Hippocampal formation (tissue), 2 donors: ENCODE measurements at places on chromosomes 7 and 10.

DNA sequence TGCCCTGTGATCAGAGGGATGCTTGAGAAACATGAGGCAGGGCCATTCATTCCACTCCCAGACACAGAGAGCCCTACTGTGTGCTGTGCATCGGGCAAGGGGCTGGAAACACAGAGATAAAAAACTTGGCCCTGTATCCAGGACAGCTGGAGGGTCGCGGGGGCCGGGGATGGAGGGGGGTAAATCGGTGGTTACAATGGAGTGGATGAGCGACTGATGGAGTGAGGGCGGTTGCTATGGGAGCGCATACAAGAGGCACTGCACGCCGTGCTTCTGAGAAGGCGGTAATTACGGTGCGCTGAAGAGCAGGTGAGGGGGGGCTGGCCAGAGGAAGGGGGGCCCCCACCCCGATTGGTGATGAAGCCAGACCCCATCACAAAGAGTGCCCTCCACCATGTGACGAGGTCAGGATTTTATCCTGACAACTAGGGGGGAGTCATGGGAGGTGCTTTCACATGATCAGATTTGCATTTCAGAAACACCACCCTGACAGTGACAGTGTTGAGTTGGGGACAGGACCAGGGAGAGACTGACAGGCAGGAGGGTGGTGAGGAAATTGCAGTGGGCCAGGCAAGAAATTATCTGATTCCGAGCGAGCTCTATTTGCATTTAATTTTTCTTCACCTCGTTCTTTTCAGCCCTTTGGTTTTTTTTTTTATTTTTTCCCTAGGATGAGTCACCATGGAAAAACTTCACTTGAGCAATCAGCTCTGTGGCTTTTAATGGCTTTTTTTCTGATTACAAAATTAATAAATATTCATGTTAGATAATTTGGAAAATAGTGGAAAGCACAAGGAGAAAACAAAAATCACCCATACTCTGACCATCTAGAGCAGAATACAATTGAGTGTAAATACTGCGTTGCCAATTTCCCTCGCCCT is 7.8 kb downstream of the CPA5 start:
- DNase-seq: no peak

GRCh38 chr7:16563281-16564022 is 36.8 kb downstream of the LRRC72 start:
- DNase-seq: no peak

- DNase-seq: peak; percentile 39
These were observed 42.8 kb upstream of the MKLN1 start for GRCh38 chr7:131284702-131285419.

- DNase-seq: no peak
These were observed 594 bp upstream of the RP9 start for GRCh38 chr7:33109758-33110238.

GRCh38 chr7:128271471-128271941 is 30.4 kb downstream of the LEP start:
- no peak for DNase-seq

GRCh38 chr10:132374612-132375011 is 22.4 kb upstream of the PWWP2B start:
- DNase-seq: no peak

GRCh38 chr7:106418526-106418925 is 133.7 kb upstream of the NAMPT start:
- no peak for DNase-seq

DNA sequence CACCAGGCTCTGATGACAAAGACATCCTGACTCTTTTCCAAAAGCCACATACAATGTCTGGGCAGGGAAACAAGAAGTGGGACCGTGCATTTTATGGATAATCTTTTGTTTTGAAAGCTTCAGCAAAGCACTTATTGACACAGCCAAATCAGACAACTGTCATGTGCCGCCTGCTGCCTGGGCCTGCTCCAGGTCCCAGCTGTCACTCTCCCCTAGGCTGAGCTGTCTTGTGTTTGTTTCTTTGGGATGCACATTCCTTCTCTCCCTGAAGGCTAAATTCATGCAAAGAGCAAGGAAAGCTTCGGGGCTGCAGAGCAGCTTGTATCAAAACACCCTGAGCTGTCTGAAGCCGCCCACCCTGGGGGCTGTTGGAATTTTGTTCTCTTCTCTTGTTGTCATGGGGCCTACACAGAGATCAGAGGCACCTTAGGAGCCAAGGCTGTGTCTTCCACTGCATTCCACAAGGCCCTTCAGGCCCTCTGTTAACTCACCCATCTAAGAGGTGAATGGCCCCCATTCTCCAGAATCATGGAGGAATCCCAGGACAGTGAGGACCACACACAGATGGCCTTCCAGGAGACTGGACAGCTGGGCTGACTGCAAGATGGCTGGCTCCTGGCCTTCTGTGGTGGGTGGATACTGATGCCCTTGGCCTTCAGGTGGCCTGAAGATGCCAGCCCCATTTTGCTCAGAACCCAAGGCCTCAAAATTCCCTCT is 17.8 kb upstream of the SLC18A2 start:
- DNase-seq: no peak

DNA sequence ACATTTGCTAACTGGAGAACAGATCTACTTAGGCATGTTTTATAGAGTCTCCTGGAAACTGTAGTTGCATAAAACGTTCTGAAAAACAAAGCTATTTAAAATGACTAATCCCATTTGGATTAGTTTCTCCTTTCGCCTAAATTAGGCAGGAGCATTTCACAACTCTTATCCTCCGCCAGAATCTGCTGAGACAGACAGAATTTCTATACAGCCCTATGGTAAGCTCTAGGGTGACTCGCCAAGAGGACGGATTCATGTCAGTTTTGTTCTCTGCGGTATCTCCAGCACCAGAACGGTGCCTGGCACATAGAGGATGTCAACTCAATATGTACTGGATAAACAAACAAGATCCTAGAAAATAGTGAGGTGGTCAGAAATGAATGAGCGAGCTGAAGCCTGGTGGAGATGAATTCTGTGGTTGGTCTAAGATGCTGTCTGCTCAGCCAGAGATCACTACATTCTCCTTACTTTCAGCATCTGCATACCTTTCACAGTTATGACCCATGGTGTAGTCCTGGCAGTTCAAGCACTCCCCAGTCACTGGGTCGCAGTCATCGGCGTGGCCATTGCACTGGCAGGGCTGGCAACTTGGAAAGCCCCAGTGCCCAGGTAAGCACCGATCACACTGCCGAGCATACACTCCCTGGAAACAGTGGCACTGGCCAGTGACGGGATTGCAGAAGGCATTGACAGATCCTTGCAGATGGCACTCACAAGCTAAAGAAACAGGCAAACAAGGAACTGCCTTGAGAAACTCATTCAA is 44.0 kb downstream of the LAMB1 start:
- DNase-seq: peak; percentile 52

GRCh38 chr10:34479520-34480179 is 335.4 kb downstream of the PARD3 start:
- DNase-seq: no peak

DNA sequence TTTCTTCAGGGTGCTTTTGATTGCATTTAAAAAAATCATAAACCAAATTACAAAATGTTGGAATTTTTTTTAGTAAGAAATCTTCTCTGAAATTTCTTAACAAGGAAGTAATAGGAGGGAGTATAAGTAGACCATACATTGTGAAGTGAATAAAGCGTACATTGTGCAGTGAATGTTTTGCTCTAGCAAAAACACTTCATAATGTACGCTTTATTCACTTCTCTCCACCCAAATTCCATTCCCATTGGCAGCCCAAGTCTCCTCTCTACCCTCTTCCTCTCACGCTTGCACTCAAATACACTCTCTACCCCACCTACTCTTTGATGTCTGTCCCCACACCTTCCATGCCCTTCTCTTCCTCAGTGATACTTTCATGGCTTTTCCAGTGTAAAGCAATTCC is 241.0 kb downstream of the PPP1R3A start:
- DNase-seq: no peak

DNA sequence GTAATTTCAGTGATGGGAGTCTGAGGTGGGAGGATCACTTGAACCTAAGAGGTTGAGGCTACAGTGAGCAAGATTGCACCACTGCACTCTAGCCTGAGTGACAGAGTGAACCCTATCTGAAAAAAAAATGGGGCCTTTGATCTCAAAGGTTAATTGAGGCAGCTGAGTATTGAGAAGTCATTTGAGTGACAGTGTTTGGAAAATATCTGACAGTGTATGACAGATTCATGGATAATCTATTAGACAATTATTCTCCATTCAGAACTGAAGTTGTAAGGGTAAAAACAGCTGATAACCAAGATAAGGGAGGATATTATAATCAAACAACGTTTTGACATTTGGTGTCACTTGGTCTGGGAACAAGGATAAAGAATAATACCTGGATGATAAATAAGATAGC is 50.9 kb upstream of the CD36 start:
- no peak for DNase-seq

DNA sequence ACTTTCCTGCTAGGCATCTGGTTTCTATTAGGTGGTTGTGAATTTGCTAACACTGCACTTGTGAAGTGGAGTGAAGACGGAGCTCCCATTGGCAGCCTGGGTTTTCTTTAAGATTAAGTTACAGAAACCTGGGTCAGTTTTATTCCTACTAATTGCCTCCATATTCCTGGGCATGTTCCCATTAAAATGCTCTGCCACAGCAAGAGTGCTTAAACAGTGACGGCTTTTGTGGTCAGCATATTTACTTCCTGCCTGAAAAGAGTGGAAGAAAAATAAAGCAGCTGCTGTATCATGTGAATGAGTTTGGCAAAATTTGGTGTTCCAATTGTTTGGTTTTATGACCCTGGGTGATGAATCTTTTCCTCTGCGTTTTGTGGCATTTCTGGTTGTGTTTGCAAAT is 96.9 kb upstream of the PLXDC2 start:
- no peak for DNase-seq

GRCh38 chr10:7546385-7546967 is 120.3 kb downstream of the ITIH5 start:
- no peak for DNase-seq

GRCh38 chr10:116059320-116059719 is 213.7 kb downstream of the GFRA1 start:
- DNase-seq: no peak

DNA sequence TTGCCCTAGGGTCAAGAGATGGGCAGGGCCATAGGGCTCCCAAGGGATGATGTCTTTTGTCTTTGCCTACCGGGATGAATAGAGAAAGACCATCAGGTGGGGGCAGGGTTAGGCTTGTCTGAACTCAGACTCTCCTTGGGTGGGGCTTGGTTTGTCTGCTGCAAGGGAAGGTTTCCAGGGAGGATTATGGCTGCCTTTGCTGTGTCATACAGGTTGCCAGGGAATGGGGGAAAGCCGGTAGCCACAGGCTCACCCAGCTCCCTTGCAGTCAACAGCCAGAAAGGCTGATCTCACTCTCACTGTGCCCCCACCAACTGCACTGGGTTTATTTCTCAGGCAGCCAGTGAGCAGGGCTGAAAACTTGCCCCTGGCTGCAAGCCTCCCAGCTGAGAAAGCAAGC is 253.2 kb downstream of the POLR1F start:
- no peak for DNase-seq

DNA sequence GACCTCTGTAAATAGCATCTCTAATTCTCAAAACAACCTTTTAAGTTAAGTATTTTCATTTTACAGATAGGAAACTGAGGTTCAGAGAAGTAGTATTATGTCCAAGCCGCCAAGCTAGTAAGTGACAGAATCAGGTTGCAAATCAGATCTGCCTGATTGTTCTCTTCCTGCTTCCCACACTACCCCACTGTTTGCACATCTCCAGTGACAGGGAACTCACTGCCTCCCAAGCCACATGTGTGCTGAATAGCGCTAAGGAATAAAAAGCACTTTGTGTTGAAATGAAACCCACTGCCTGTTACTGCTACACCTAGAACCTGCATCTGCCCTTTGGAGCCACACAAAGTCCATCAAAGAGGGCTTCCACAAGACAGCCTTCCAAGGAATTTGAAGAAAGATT is 45.1 kb upstream of the WDR11 start:
- DNase-seq: no peak

DNA sequence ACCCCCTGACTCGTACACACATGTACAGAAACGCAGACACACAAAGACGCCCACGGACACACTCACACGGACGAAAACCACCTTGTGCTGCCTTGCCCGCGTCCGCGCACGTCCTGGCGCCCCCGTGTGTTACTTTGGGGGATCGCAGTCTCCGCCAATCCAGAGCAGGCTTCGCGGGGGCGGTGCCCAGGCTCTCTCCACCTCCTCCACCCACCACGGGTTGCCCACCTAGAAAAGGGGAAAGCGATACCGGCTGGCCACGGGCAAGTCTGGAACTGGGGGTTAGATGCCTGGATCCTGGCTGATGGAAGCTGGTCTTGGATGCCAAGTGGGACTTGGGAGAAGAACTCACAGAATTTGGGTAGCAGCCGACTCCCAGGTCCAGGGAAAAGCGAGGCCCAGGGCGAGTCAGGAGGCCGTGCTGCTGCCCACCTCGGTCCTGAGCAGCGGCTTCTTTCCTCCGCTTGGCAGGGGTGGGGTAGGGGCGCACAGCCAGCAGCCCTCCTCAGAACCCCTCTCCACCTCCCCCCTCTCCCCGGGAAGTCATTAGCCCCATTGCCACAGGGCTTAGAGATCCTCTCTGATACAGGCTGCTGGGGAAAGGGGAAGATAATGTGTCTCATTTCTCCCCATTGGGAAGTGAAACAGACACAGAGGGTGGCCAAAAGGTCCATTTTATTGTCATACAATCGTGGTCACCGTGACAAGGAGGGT is 4.6 kb upstream of the VGF start:
- peak; percentile 19 for DNase-seq

GRCh38 chr7:155643804-155644177 is 670 bp upstream of the RBM33 start:
- DNase-seq: no peak

GRCh38 chr7:96728139-96728538 is 18.5 kb upstream of the SEM1 start:
- DNase-seq: no peak

- DNase-seq: no peak
These were observed 167.9 kb downstream of the CPEB3 start for GRCh38 chr10:92122941-92123450.

- DNase-seq: no peak
These were observed 252.8 kb downstream of the TRIL start for GRCh38 chr7:28705350-28705749.

DNA sequence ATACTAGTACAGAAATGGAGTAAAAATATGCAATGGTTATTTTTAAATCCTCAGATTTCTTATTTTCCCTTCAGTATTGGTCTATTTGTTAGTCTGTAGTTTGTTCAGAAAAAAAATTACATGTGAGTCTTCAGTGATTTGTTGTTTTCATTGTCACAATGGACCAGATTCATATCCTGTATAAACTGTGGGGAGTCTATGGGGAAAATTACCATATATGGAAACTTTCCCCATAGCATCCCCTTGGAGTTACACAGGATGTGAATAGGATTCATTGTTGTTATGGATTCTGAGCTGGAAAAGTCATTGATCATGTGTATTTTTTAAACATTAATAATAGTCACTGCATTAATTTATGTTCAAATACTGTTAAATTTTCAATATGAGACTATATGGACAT is 72.6 kb downstream of the ST7 start:
- DNase-seq: no peak

DNA sequence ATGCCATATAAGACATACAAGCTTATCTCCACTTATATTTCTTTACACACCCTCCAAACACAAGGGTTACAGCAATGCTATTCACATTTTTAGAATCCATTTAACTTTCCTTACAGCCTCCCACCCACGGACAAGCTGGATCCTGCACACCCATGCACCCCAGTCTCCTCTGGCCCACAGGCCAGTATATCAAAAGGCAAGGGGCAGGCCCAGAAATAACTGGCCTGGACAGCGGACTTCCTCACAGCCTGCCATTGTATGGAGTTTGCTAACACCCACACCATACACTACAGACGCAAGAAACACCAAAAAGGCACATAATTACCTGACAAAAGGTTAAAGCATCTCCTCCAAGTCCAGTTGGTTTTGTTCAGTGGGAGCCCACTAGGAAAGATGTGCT is 12.0 kb downstream of the HOXA4 start:
- DNase-seq: no peak
